ENCODE measurements at places on chromosomes 4 and X.

GRCh38 chr4:92791871-92792440, 488.2 kb downstream of the GRID2 start:
- DNase-seq = no peak

DNA sequence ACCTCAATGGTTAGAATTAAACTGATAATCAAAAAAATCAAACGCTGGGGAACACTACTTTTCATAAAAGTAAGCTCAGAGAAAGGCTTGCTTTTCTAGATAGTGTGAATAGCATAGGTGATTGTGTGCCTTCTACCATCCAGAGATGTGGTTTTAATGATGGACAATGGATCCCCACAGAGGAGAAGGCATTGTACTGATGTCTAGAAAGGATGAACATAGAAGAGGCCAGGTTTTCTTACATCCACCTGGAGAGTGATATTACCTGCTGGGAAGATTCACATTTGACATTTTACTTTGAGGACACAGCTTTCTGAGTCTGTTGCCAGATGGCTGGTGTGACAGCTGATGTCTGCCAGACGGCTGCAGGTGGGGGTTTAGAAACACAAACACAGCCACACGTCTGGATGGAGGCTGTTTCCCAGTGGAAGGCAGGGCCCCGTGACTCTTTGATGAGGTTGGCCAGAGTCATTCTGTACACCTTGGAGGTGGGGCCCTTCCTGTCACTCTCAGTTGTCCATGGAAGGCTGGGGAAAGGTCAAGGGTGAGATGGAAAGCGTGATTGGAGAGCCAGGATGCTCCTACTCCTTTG, 114.4 kb downstream of the PSAPL1 start:
- no peak for DNase-seq

DNA sequence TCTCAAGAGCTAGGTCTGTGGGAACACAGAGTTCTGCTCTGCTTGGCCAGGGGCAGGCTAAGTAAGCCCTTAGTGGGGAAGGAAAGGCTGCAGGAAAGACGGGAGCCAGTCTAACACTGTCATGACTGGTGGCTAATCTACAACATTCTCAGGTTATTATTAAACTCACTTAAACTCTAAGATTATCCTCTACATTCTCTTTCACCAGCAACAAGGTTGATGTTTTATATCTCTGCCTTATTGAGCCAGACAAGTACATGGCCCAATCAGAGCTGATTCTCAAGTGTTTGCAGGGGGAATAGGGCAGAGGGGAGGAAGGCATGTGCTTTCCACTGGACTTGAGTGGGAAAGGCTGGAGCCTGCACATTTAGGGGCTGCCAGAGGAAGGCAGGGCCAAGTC, 50.9 kb upstream of the FAM241A start:
- DNase-seq = no peak

DNA sequence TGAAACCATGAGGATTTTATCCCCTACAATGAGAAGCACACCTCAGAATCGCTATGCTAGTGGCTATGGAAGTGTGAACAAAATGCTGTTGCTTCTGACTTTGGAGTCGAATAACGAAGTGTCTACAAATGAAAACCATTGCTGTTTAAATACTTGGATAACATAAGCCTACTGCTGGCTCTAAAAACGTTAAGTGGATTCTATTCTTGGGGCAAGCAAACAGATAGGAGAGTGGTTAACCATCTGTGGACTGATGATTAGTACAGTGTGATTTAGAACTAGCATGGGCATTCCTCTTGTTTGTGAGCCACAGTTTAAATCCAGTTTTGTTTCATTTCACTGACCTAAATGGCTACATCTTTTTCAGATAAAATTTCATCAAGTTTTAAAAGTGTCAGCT, 109.7 kb upstream of the PNPLA4 start:
- no peak for DNase-seq

DNA sequence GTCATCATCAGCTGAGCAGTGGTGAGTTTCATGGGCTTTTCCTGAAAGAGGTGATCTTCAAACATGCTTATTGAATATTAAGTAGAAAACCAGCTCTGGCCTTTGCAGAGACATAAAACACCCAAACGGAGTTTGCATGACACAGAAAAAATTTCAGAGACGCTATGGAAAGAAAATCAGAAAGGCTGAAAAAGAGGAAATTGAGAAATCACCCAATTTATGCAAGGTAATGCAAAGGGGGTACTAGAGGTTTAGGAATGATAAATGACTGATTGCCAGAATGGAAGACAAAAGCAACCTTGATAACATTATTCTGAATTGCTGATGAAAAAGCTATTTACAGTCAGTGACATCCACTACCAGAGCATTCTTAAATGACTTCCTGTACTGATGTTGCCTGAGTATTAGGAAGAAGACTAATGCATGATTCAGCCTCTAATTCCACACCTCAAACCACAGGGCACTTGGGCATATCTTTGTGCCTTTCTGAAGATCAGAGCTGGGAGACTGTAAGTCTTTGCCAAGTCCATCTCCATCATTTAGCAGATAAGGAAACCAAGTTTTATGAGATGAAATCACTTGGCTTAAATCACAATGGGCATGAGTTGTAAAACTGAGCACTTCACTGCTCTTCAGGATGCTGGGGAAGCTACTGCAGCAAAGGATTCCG, 565.7 kb downstream of the PPARGC1A start:
- no peak for DNase-seq

DNA sequence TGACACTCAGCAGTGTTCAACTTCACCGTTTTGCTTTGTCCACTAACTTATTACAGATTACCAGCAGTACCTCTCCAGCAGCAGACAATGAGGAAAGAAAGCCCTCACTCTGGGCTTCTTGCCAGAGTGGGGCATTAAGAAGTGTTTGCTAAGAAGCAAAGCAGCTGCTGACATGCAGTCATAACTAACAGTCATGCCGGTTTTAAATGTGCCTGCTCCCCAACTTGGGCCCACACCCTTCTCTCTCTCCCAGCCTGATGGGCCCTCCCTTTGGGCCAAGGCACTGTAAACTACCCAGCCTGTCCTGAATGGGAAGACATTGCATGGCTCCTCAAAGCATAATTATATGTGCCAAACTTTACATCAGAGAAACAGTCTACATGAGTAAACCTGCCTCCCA, 54.6 kb upstream of the HHIP start:
- DNase-seq = no peak

DNA sequence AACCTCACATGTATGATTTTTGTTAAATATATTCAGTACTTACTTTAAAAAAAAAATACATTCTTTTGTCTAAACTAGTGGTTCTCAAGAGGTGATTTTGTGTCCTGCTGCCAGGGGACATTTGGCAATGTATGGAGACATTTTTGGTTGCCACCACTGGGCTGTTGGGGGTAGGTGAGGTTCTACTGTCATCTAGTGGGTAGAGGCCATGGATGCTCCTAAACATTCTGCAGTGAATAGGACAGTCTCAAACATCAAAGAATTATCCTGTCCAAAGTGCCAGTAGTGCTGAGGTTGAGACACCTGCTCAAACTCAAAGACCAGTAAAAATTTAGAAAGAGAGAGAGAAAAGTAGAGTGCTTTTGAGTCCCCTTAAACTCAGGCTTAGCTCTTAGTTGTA, 32.9 kb upstream of the PGM2 start:
- no peak for DNase-seq

All from ascending aorta (tissue), 2 donors.